ENCODE measurements at places on chromosomes 6 and 20.

DNA sequence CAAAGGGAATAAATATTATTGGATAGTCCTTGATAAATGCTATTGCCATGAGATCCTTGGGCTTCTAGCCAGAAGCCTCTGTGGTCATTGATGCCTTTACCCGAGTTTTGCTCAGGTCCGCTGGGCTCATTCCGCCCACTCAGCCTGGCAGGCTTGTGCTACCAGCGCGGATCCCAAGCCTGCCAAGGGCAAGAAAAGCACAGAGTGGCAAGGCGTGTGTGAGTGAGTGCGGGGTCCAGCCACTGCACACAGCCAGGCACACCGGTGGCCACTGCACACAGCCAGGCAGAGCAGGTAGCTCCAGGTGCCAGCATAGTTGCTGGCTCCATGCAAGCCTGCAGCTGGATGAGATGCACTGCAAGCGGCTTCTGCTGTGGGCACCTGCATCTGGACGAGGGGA is 38.7 kb downstream of the STK38 start:
- no peak for DNase-seq
- H3K27ac ChIP-seq = no peak overlapping the region
- peaks cover 88% of the 10 kb centered on the region for H3K36me3 ChIP-seq
- peak overlapping the region; percentile 16 for H3K4me3 ChIP-seq

GRCh38 chr6:142384519-142385254 is 82.9 kb downstream of the ADGRG6 start:
- H3K36me3 ChIP-seq = no peaks in the 10 kb centered on the region
- peaks cover 2% of the 10 kb centered on the region for H3K4me1 ChIP-seq
- no peak overlapping the region for H3K27ac ChIP-seq
- no peak overlapping the region for H3K4me3 ChIP-seq

DNA sequence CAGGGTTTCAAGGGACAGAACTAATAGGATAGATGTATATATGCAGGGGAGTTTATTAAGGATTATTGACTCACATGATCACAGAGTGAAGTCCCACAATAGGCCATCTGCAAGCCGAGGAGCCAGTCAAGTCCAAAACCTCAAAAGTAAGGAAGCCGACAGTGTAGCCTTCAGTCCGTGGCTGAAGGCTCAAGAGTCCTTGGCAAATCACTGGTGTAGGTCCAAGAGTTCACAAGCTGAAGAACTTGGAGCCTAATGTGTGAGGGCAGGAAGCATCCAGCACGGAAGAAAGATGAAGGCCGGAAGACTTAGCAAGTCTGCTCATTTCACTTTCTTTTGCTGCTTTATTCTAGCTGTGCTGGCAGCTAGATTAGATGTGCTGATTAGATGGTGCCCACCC is 128.0 kb downstream of the TNFRSF21 start:
- no peak overlapping the region for H3K27ac ChIP-seq
- no peak for DNase-seq
- H3K4me1 ChIP-seq = no peaks in the 10 kb centered on the region
- no peak overlapping the region for H3K4me3 ChIP-seq

DNA sequence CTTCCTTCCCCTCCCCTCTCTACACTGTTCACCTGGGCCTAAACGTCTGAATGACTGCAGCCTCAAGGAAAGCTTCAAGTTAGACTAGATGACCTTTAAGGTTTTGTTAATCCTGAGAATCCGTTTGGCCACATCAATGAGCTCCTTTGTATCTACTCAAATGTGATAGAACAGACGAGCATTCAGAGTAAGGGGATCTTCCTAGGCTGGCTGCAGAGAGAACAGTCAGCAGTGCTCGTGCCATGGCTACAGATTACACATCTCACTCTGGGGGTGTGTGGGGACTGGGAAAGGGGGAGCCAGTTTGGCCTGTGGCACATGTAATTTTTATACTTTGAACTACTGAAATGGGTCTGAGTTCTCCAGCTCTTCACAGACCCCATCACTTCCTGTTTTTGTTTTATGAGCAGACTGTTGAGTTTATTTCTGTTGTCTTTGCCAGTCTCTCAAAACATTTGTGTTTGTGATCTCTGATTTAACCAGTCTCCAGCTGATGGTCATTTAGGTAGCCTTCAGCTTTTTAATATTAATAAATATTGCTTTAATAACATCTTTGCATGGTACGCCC is 50.9 kb downstream of the KCNS1 start:
- no peaks in the 10 kb centered on the region for H3K27me3 ChIP-seq
- peaks cover 27% of the 10 kb centered on the region for H3K4me1 ChIP-seq
- H3K36me3 ChIP-seq = no peaks in the 10 kb centered on the region
- DNase-seq = no peak

- no peak for DNase-seq
- no peak overlapping the region for H3K27ac ChIP-seq
- H3K27me3 ChIP-seq = no peaks in the 10 kb centered on the region
- H3K4me3 ChIP-seq = no peak overlapping the region
Measured at GRCh38 chr20:18692447-18692846, 104.6 kb downstream of the DTD1 start.

- no peak for DNase-seq
- no peaks in the 10 kb centered on the region for H3K27me3 ChIP-seq
- H3K4me1 ChIP-seq = peaks cover 4% of the 10 kb centered on the region
- H3K36me3 ChIP-seq = no peaks in the 10 kb centered on the region
Measured at GRCh38 chr6:110528930-110529325, 52.5 kb upstream of the SLC22A16 start.

GRCh38 chr6:16596616-16597331 is 164.5 kb downstream of the ATXN1 start:
- H3K27ac ChIP-seq = no peak overlapping the region
- H3K4me3 ChIP-seq = no peak overlapping the region
- H3K36me3 ChIP-seq = no peaks in the 10 kb centered on the region
- H3K27me3 ChIP-seq = no peaks in the 10 kb centered on the region

DNA sequence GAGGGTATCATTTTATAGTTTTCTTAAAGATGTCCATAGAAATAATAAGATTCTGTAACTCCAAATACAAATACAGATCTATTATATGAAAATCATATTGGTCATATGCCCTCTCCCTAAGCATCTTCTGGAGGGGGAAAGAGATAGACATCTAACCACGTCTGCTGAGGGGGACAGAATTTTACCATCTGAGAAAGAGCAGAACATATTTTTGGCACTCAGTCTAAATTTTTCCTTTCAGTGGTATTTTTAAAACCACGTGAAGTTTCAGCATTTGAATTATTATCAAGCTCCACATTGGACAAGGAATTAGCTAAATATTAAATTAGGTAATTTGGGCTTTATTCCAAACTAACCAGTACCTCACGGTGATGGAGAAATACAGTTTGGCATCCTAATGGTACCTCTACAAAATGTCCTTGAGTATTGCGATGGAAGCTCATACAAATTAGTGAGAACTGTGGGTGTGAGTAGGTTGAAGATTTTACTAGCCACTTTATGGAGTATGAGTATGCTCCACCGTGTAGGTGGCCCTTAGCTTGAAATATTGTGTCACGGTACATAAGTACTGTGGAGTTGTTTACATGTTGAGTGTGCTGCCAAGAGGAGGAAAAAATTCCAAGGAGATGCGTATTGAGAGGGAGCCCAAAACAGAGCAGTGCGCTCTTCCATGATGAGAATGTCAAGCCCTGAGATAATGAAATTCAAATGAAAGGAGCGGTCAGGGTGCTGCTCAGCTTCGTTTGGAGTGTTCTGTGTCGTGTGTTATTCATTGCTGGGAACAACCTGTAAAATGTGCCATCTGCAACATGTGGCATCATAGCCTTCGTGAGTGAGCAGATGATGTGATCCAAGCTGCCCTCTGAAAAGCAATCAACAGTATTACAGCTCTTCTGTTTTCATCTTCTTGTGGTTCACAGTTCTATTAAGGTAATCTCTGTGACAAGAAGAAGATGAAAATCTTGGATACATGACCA is 48.4 kb upstream of the PHACTR2 start:
- DNase-seq = no peak
- H3K36me3 ChIP-seq = no peaks in the 10 kb centered on the region
- H3K27ac ChIP-seq = no peak overlapping the region
- no peak overlapping the region for H3K4me3 ChIP-seq

GRCh38 chr6:85004361-85004995 is 240.1 kb upstream of the TBX18 start:
- H3K4me3 ChIP-seq = no peak overlapping the region
- peaks cover 7% of the 10 kb centered on the region for H3K4me1 ChIP-seq
- H3K27ac ChIP-seq = no peak overlapping the region

DNA sequence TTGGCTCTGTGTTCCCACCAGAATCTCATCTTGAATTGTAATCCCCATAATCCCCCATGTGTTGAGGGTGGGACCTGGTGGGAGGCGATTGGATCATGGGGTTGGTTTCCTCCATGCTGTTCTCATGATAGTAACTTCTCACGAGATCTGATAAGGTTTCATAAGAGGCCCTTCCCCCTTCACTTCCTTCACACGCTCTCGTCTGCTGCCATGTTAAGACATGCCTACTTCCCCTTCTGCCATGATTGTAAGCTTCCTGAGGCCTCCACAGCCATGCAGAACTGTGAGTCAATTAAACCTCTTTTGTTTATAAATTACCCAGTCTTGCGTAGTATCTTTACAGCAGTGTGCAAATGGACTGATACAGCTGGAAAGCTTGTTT is 90.0 kb downstream of the ELOVL5 start:
- no peak overlapping the region for H3K27ac ChIP-seq
- no peak overlapping the region for H3K4me3 ChIP-seq

DNA sequence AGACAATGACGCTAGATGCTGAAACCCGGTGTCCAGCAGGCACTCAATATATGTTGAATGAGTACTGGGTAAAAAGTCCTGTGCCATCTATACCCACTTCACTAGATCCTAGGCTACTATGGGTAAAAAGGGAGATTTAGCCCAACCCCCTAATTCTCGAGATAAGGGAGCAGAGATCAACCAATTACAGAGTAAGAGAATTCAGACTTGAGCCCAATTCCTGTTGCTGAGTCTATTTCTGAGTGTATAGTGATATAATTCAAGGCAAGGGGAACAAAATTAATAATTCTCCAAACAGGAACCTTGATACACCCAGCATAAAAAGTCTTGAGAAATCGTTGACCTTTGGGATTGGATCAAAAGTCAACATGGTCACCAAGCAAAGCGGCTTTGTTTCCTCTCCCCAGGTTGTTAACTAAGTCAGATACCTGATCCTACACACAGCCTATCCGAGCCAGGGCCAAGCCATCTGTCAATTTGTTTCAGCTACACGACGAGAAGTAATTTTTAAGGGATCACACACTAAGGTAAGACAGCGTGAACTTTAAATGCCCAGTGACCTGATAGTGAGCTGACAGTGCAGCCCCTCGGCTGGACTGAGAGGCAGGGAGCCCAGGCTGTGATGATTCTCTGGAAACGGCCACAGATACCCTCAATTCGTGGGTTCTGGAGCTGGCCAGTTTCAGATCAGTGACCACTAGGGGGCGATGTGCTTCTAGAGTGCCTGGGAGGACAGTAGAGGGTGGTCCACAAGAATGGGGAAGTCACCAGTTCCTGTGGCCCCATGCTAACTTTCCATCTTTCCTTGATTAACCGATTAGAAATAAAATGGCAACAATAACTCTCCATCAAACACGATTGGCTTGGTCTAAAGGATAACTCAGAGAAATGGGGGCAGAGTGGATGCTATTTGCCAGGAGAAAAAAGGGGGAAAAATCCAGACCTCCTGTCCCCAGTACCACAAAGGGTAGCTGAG is 46.2 kb downstream of the SLC22A23 start:
- no peak overlapping the region for H3K4me3 ChIP-seq
- no peak overlapping the region for H3K27ac ChIP-seq
- no peaks in the 10 kb centered on the region for H3K27me3 ChIP-seq
- DNase-seq = peak; percentile 73
- peaks cover 24% of the 10 kb centered on the region for H3K36me3 ChIP-seq
- peaks cover 13% of the 10 kb centered on the region for H3K4me1 ChIP-seq

GRCh38 chr6:147447835-147448611 is 60.5 kb upstream of the SAMD5 start:
- peak; percentile 6 for DNase-seq
- no peak overlapping the region for H3K4me3 ChIP-seq
- H3K36me3 ChIP-seq = no peaks in the 10 kb centered on the region
- H3K27me3 ChIP-seq = no peaks in the 10 kb centered on the region

DNA sequence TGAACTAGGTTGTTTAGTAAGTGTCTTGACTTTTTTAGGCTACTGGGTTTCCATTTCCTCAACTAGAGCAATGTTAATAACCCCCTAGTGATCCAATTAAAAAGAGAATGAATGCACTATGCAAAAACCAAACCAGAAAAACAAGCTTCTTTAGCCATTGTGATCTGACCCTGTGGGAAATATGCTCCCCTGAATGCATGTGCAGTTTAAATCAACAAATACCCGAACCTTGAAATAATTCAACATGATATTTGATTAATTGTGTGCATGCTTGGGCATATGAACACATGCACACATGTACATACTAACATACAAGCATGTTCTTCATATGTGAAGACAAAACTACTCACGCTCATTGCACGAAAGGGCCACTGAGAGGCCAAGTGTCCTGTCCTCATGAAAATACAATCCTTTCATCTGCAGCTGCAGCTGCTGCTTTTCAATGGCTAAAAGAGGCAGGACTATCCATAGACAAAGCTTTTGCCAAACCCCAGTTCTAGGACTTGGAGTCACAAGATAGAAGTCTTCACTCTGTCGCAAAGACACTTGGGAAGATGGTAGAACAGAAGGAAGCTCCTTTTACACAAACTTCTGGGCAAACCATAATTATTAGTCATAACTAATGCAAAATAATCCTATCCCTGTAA is 207.1 kb upstream of the POU3F2 start:
- H3K27ac ChIP-seq = peak overlapping the region; percentile 50
- H3K36me3 ChIP-seq = no peaks in the 10 kb centered on the region
- no peaks in the 10 kb centered on the region for H3K27me3 ChIP-seq
- no peak for DNase-seq
- no peak overlapping the region for H3K4me3 ChIP-seq

- H3K27ac ChIP-seq = no peak overlapping the region
- no peak overlapping the region for H3K4me3 ChIP-seq
- H3K4me1 ChIP-seq = peaks cover 11% of the 10 kb centered on the region
- H3K27me3 ChIP-seq = no peaks in the 10 kb centered on the region
- H3K36me3 ChIP-seq = no peaks in the 10 kb centered on the region
Measured at GRCh38 chr6:170464524-170464979, 88.6 kb downstream of the PSMB1 start.

- no peak overlapping the region for H3K27ac ChIP-seq
- no peaks in the 10 kb centered on the region for H3K36me3 ChIP-seq
- H3K27me3 ChIP-seq = no peaks in the 10 kb centered on the region
- H3K4me1 ChIP-seq = no peaks in the 10 kb centered on the region
Measured at GRCh38 chr6:140182821-140183220, 808.4 kb upstream of the CITED2 start.

DNA sequence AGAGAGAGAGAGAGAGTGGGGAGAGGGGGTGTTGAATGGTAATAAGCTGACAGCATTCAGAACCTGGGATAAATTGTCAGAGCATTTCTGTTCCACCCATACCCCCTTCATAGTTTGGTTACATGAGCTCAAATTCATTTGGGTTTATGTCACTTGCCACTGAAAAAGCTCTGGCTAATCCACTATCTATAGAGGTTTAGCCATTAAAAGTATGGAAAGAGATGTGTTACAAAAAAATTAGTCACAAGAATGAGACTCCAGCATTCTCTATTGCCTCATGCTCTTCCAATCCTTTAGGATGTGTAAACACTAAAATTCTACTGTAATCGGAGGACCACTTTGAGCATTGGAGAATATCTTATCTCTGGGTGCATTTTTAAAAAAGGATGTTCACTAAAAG is 297.6 kb upstream of the TCF21 start:
- no peaks in the 10 kb centered on the region for H3K27me3 ChIP-seq
- no peak overlapping the region for H3K27ac ChIP-seq
- no peaks in the 10 kb centered on the region for H3K4me1 ChIP-seq
- H3K4me3 ChIP-seq = no peak overlapping the region
- no peaks in the 10 kb centered on the region for H3K36me3 ChIP-seq

All from neuronal stem cell (in vitro differentiated cells).